Hepatic stellate cell (primary cell): ENCODE measurements at places on chromosomes 5 and 9.
A peak's percentile ranks its signal among the peaks of the same experiment; 100 is the strongest.

GRCh38 chr9:77864211-77864889 is 167.3 kb downstream of the GNAQ start:
- DNase-seq = no peak

DNA sequence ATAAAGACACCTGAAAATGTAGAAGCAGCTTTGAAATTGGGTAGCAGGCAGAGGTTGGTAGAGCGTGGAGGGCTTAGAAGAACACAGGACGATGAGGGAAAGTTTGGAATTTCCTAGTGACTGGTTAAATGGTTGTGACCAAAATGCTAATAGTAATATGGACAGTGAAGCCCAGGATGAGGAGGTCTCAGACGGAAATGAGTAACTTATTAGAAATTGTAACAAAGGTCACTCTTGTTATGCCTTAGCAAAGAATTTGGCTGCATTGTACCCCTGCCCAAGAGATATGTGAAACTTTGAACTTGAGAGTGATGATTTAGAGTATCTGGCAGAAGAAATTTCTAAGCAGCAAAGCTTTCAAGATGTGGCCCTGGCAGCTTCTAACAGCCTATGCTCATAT is 382.5 kb downstream of the KCNN2 start:
- no peak for DNase-seq

DNA sequence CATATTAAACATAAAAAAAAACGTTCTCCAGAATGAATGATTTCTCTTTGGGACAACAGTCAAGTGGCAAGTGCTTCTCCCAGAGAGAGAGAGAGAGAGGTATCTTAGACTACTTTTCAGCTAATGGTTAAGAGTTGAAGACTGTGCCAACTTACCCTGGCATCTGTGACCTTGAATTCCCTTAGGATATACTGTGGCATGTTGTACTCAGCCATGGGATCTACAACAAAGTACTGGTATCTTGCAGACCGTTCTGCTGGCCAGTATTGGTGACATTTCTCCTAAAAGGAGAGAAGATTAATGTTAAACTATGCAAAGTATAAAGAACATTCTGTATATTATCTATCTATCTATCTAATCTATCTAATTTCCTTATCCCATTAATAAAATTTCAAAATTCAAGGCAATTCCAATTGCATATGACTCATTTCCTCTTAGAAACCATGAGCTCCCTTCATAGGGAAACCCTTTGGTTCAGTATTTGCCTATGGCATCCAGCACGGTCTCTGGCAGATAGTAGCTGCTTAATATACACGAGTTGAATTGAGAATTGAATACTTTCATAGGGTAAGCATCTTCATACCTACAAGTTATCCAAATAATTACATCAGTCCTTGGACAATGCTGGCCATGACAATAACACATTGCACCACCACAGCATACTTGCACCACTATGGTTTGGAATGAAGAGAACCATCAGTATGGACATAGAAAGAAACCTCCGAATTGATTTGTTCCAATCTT is 539.4 kb upstream of the DMAC1 start:
- no peak for DNase-seq

DNA sequence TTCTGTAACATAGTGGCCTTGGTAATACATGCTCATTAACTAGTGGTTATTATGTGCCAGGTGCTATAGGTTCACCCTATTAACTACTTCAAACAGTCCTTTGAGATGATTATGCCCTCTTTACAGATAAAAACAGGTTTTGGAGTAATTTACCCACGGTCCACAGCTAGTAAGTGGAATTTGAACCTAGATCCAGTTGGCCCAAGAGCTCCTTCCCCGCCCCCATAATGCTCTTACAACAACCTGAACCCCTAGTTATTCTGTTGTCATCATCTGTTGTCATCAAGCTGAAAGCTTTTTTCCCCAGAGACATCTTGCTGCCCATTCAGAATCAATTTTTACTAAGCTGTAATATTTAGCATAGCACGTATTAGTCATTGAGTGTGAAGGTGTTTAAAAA is 23.2 kb downstream of the XPA start:
- no peak for DNase-seq

- DNase-seq = no peak
These were observed 7.9 kb downstream of the IGIP start for GRCh38 chr5:140133514-140134167.

DNA sequence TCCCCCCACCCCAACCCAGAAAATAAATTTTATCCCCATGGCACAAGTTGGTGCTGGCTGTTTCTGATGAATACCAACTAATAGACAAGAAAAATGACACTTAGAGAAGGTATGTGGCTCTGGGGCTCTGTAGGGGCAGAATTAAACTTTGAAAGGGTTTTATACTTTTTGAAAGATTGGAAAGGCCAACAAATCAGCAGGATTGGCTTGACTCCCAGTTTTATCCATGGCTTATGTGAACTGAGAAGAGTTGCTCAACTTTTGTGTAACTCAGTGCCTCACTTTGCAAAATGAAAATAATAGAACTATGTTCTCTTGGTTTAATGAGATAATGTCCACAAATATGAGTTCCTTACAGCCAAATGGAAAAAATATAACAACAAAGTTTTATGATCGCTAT is 288.9 kb upstream of the KIF2A start:
- DNase-seq = no peak

- DNase-seq = no peak
These were observed 332.4 kb downstream of the EFNA5 start for GRCh38 chr5:107338335-107338734.

GRCh38 chr9:94139672-94140417 is 55.6 kb downstream of the PTPDC1 start:
- peak; percentile 92 for DNase-seq

DNA sequence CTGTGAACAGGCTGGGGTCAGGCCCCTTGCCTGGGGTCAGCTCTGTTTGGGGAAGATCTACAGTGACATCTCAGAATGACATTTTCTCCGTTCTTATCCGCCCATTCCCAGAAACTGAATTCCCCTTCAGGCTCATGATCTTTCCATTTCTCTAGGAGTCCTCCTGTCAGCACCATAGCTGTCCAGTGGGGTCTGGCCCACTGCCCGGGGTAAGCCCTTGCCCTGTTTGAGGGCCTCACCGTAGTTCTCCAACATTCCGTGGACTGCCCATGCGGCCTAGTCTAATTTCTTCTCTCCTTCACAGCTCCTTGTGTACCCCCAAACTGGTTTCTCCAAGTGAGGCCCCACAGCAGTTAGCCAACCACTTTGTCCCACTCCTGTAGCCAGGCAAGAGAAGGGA is 68.4 kb downstream of the ENTREP1 start:
- DNase-seq = no peak

DNA sequence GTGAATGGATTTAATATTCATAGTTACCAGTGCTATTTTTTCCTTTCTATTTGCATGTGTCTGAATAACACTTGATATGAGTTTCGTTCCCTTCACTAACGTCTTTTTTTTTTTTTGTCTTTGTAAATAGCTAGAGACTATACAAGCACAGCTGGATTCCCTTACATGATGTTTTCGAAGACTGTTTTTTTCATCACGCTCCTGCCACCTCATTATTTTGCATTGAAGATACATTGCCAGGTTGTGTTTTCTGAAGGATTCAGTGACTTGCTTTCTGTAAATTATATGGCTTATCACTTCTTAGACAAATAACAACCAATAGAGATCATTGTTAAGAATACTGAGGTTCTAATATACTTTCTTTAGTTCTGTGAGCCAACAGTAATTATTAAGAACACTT is 207.5 kb downstream of the COMMD10 start:
- no peak for DNase-seq

DNA sequence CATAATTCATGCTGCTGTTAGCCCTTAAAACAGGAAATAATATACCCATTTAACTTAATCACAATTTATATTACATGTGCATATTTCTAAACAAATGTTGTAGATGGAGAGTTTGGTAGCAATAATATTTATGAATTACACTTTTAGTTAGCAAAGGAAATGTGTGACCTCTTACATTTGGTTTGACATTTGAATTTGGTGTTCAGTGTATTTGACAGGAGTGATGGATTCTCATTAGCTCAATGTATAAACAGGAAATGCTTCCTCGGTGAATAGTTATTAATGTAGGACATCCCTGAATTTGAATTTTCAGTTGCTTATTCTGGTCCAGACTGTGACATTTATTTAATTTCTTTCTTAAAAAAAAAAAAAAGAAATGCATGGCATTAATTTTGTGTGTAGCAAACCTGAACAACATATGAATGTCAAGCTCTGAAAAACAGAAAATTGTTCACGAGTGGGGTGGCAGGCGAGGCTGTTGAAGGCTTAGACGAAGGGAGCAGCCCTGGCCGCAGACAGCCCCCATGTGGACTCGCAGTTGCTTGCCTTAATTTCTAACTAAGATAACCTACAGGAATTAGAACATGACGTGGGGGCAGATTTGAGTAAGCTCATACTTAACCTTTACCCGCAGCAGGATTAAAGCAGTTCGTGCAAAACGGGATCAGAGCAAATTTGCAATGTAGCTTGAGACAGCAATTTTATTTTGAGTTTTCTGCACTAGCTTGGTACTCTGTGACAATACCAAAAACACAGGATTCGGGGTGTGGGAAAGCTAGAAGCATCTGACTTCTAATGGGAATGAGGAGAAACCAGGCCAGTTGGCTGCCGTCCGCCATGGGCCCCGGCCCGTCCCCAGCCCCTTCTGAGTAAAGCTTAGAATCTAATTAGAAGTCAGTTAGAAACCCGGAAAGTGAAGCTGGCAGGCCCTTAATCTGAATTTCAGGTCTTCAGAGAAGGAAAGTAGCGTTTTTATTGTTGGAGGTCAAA is 134.3 kb downstream of the MACROH2A1 start:
- DNase-seq = no peak

DNA sequence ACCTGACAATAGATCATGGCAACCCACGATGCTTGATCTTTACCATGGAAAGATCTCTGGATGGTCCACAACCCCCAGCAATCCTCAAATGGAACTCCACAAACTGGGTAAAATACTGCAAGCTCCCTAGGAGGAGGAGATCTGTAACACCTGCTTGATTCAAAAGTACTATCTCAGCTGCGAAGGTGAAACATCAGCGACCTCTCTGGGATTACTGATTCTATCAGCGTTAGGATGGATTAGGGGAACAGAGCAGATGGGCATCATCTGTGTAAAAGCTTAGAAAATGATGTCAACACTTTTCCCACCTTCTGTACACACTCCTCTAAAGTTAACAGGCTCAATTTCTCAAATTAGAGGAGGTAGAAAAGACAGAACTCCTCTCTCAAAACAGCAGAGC is 31.5 kb upstream of the TRPC7 start:
- no peak for DNase-seq

DNA sequence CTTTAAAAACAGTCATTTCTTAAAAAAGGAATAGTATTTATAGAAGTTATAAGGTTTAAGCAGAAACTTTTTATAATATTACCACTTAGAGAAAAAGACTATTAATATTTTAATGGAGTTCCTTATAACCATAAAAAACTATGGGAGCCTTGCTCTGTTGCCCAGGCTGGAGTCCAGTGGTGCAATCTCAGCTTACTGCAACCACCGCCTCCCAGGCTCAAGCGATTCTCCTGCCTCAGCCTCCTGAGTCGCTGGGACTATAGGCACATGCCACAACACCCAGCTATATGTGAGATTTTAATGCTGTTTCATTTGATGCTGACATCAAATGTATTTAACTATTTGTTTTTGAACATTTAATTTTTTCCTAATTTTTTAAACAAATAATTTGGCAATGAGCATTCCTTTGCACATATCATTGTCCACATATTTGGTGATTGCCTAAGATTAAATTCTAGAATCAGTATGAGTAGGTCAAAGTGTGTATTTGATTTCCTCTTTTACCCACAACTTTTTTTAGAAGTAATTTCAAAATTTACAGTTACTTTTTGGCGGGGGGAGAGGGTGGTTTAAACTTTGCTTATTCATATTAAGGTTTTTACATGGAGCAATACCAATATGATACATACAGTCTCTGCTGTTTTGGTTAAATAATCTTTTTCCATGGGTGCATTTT is 235.5 kb downstream of the ARHGEF28 start:
- no peak for DNase-seq

- no peak for DNase-seq
These were observed 46.8 kb downstream of the TENT4A start for GRCh38 chr5:6759983-6760382.

GRCh38 chr9:14749741-14750211 is 27.2 kb upstream of the CER1 start:
- no peak for DNase-seq

- DNase-seq = no peak
These were observed 43.5 kb downstream of the ANKDD1B start for GRCh38 chr5:75654693-75655295.

- DNase-seq = no peak
These were observed 18.4 kb downstream of the CDC42SE2 start for GRCh38 chr5:131282235-131282634.

- DNase-seq = no peak
These were observed 429.3 kb downstream of the TMEM232 start for GRCh38 chr5:110297152-110297670.

GRCh38 chr9:68454579-68455334 is 85.9 kb downstream of the TMEM252 start:
- DNase-seq = no peak

GRCh38 chr5:135364421-135365262 is 34.4 kb downstream of the MACROH2A1 start:
- no peak for DNase-seq

GRCh38 chr9:128420651-128421481 is at the start of gene CERCAM:
CERCAM (plus strand) TSS chr9:128420857; CDS start chr9:128420878, 21 bp downstream.
- peak; percentile 82 for DNase-seq

- DNase-seq = no peak
These were observed 79.9 kb upstream of the BARHL1 start for GRCh38 chr9:132502480-132502879.

- DNase-seq = no peak
These were observed 121.8 kb downstream of the FAM170A start for GRCh38 chr5:119750887-119751733.

GRCh38 chr5:474840-475661 is 32.1 kb downstream of the EXOC3 start:
- no peak for DNase-seq

- no peak for DNase-seq
These were observed 100.4 kb downstream of the KLHL3 start for GRCh38 chr5:137635521-137635921.

DNA sequence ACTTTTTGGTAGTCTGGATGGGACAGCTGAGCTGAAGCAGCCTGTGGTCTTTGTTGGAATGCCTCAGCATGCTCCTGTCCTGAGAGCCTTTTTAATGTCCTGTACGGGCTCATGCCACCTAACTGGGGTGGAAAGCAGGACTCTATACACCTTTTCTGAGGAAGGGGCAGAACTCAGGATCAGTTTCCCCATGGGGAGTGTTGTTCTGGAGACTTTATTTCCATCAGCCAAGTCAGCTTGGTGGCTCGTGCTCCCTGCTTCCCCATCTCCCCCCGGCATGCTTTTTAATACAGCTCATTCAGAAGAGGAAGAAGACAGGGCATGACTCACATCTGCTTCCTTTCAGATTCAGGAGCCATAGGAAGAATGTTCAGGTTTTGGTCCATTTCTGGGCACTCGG is 5.1 kb upstream of the SEPTIN8 start:
- peak; percentile 58 for DNase-seq

DNA sequence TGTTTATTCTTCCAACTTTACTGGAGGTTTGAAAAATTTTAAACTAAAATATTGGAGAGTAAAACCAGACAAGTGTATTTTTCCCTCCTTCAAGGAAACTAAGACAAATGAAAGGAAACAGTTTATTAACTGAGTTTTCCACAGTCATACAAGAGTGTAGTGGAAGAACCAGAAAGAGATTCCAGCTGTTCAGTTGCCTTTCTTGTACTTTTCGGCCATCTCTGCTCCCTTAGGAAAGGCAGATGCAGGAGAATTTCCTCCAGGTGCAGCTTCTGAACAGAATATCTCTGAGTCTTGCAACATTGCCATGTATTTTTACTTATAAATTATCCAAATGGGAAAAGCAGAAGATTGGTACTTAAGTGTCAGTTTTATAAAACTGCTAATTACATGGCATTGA is 217.1 kb downstream of the MAST4 start:
- DNase-seq = no peak

- DNase-seq = no peak
These were observed 41.2 kb downstream of the FREM1 start for GRCh38 chr9:14868772-14869583.
